ENCODE measurements at places on chromosomes 7 and 10. TPM values are rescaled to one million over a fixed set of nuclear protein-coding genes. Genes with fewer than 3 reads are reported as not detected.

The GRID1 gene
- total RNA-seq = 2.3 TPM

DNA sequence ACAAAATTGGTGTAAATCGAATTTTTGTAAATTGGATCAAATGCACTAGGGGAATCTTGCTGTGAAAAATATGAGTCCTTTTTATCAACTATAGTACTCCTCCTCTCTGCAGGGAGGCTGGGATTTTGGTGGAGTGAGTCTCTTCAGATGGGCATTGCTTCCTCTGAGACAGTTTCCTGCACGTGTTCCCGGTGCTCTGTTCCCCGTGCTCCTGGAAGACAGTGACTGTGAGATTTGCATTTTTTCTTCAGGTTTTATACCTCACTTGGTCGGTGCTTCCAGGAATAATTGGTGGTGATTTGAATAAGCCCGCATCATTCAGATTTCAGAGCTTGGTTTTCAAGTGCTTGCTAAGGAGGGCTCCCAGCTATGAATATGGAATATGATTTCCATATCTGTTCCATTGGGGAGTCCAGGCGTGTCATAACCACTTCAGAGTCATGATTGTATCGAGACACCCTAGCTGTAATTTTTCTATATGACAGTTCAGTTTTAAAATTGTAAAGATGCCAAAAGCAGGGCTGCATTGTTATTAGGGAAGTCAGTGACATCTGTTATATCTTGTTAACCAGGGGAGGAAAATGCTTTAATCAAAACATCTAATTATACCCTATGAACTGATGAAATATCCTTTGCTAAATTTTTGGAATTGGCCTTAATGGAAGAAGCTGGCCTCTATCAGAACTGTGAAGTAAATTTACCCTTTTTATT is 12.3 kb downstream of the AUTS2 start:
- no peaks in the 10 kb centered on the region for H3K36me3 ChIP-seq
- H3K4me3 ChIP-seq = no peak overlapping the region
- no peaks in the 10 kb centered on the region for H3K27me3 ChIP-seq
- DNase-seq = no peak

- DNase-seq = no peak
- no peaks in the 10 kb centered on the region for H3K4me1 ChIP-seq
- H3K4me3 ChIP-seq = peak overlapping the region; percentile 95
- peak overlapping the region; percentile 95 for H3K27ac ChIP-seq
- H3K36me3 ChIP-seq = no peaks in the 10 kb centered on the region
- no peaks in the 10 kb centered on the region for H3K27me3 ChIP-seq
These were observed 576 bp upstream of the CSGALNACT2 start for GRCh38 chr10:43137717-43138020.

DNA sequence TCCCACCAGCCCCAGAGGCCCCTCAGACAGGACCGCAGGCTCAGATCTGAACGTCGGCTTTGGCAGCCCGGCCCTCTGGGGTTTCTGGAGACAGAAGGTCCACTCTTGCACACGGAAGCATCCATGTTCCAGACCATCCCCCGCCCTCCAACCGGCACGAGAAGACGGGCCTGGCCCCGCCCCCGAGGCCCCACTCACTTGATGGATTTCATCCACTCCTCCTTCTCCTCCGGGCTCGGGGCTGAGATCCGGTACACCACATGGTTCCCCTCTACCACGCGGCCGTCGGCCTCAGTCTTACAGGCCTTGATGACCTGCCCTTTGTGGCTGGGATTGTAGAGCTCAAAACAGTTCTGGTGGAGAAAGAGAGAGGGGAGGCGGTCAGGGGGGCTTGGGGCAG is 107.3 kb downstream of the CYTH3 start:
- H3K27ac ChIP-seq = no peak overlapping the region
- no peak overlapping the region for H3K4me3 ChIP-seq

GRCh38 chr10:74419958-74420375 is 268.9 kb downstream of the ADK start:
- no peak for DNase-seq
- no peaks in the 10 kb centered on the region for H3K36me3 ChIP-seq
- H3K27me3 ChIP-seq = no peaks in the 10 kb centered on the region
- H3K4me3 ChIP-seq = no peak overlapping the region
- H3K27ac ChIP-seq = no peak overlapping the region

DNA sequence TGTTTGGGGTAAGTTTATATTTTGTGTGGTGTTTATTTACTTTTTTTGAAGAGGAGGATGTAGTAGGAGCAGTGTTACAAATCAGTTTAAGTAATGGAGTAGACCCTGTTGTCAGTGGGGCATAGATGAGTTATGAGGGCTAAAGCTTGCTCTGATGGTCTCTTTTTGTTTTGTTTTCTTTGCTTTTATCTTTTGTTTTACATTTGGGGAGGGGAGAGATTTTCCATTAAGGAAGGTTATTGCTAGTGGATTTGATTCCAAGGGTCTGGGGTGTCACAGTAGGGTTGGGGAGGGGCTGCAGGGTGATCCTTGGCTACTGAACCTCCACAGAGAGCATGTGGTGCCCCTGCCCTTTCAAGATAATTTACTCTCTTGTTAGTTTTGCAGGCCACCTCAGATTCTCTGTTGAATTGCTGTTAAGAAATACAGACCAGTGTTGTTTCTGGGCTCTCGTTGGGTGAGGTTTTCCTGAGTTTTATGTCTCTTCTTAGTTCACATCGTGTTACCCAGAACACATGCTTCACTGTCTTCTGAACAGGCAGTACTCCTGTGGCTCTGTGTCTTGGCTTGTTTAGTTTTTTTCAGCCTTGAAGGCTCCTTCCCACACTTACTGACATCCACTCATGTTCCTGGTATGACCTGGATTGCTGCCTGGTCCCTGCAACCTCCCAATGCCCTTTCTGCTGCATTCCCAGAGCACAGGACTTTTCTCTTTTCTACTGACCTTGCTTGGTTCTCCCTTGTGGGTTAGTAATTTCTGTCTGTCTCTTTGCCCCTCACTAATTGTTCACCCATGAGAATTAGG is 4.2 kb downstream of the KIFBP start:
- H3K27ac ChIP-seq = peak overlapping the region; percentile 79
- H3K4me3 ChIP-seq = no peak overlapping the region
- DNase-seq = no peak
- no peaks in the 10 kb centered on the region for H3K27me3 ChIP-seq

DNA sequence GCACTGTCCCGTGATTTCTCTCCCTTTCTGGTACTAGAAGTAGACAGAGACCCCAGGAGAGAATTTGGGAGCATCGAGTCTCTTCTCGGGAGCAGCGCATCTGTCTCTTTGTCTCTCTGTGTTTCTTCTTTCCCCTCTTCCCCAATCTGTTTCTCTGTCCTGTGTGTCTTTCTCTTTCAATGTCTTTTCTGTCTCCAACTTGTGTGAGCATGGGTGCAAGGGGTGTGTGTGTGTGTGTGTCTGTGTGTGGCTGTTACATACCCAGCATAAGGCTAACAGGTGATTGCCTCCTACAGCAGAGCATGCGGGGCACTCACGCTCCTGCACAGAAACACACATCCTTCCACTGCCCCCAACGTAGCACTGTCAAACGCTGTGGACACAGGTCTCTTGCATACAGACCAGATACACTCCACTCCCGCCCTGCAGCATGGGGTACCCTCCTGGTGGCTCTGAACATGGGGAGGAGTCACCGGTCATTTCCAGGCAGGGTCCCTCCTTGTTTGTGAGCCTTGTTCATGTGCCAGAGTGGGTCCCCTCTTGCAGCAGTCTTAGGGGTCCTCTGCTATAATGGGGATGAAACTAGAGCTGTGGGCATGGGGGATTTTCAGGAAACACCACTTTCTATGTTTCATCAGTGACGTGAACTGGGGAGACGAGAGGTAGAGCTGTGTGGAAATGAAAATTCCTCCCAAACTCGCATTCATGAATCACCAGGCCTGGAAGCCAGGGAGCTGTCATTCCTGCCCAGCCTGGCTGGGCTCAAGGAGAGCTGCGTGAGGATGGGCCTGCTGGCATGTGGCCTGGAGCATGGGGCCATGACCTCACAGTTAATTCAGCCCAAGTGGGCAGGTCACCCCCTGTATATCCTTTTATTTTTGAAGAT is 980 bp downstream of the ADAMTS14 start:
- H3K27ac ChIP-seq = no peak overlapping the region
- no peaks in the 10 kb centered on the region for H3K4me1 ChIP-seq
- no peaks in the 10 kb centered on the region for H3K36me3 ChIP-seq
- peaks cover 18% of the 10 kb centered on the region for H3K27me3 ChIP-seq
- no peak for DNase-seq
- H3K4me3 ChIP-seq = peak overlapping the region; percentile 40

GRCh38 chr10:118342638-118343020 is 505 bp upstream of the FAM204A start:
- peak overlapping the region; percentile 99 for H3K4me3 ChIP-seq
- H3K27me3 ChIP-seq = no peaks in the 10 kb centered on the region
- no peaks in the 10 kb centered on the region for H3K36me3 ChIP-seq

DNA sequence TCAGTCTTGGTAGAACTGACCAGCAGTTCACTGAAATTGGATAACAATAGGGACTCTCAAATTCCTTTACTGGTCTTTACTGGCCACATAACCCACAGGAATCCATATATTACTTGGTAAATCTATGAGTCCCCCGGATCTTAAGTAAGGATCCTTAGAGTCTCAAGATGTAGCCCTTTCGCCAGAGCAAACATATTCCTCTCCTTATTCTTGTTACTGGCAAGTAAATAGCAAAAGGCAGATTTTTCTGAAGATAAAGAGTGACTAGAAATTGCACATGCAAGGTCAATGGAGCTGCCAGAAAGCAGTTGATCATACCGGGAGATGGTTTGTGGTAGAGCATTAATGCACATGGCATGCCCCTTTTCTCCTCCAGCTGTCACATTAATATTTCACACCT is 283.0 kb downstream of the HDAC9 start:
- H3K4me3 ChIP-seq = no peak overlapping the region
- H3K27me3 ChIP-seq = no peaks in the 10 kb centered on the region
- H3K36me3 ChIP-seq = no peaks in the 10 kb centered on the region
- H3K27ac ChIP-seq = no peak overlapping the region
- no peaks in the 10 kb centered on the region for H3K4me1 ChIP-seq
- no peak for DNase-seq

- H3K36me3 ChIP-seq = no peaks in the 10 kb centered on the region
- H3K27ac ChIP-seq = no peak overlapping the region
These were observed 789.0 kb downstream of the PHTF2 start for GRCh38 chr7:78587443-78588044.

GRCh38 chr7:34656041-34656440 is 2.0 kb upstream of the NPSR1 start:
- H3K27me3 ChIP-seq = no peaks in the 10 kb centered on the region
- no peak overlapping the region for H3K4me3 ChIP-seq
- no peak for DNase-seq
- no peak overlapping the region for H3K27ac ChIP-seq

GRCh38 chr10:23114228-23114850 is 19.0 kb downstream of the MSRB2 start:
- H3K27ac ChIP-seq = no peak overlapping the region
- H3K36me3 ChIP-seq = peaks cover 5% of the 10 kb centered on the region
- H3K27me3 ChIP-seq = no peaks in the 10 kb centered on the region
- no peak for DNase-seq
- H3K4me1 ChIP-seq = no peaks in the 10 kb centered on the region

GRCh38 chr7:25567430-25567829 is 339.1 kb upstream of the NPVF start:
- no peak overlapping the region for H3K27ac ChIP-seq
- no peaks in the 10 kb centered on the region for H3K4me1 ChIP-seq
- no peak overlapping the region for H3K4me3 ChIP-seq
- H3K27me3 ChIP-seq = no peaks in the 10 kb centered on the region
- H3K36me3 ChIP-seq = no peaks in the 10 kb centered on the region

DNA sequence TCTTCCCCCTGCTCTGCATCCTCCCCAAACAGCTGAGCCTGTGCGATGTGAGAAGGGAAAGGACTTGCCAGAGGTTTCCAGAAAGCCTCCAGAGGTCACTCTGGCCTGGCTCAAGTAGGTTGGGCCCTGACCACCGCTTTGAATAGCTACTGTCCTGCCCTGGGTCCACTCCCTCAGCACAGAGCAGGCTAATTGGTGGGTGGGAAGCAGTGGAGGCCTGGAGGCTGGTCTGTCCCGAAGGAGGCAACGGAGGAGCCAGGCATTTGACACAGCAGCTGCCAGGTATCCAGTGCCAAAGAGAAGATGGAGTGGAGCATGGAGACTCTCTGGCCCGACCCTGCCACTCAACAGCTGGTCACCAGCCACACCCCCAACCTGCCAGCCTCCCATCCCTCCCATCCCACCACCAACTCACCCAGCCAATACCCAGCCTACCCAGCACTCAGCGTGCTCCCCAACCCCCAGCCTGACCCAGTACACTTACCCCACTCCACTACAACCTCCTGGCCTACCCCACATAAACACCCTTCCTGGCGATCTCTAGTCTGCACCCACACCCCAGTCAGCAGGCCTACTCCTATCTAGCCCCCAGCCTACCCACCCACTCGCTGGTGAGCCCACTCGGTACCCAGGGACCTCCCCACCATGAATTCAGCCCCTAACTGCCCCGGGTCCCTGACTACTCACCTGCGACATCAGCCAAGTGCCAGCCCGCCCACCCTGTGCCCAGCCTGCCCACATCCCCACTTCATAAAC is 64.6 kb upstream of the COL13A1 start:
- no peak overlapping the region for H3K4me3 ChIP-seq
- no peaks in the 10 kb centered on the region for H3K4me1 ChIP-seq
- no peak overlapping the region for H3K27ac ChIP-seq
- no peak for DNase-seq
- H3K36me3 ChIP-seq = no peaks in the 10 kb centered on the region

DNA sequence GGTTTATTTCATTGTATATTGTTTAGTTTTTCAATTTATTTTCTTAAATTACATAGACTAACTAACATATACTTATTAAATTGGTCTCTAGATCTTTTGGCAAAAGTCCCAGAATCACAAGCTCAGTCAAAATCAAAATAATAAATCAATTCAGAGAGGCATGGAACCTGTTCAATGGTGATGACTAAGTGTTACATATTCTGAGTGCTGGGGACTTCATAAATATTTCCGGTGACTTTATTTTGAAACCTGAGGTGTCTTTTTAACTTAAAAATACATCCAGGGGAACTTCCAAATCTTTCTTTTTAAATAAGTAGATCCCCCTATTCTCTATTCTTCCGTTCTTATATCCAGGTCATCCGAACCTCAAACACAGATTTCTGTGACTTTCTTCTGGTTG is 89.6 kb upstream of the ZNF804B start:
- H3K27ac ChIP-seq = no peak overlapping the region
- H3K36me3 ChIP-seq = no peaks in the 10 kb centered on the region
- no peak for DNase-seq
- no peak overlapping the region for H3K4me3 ChIP-seq

DNA sequence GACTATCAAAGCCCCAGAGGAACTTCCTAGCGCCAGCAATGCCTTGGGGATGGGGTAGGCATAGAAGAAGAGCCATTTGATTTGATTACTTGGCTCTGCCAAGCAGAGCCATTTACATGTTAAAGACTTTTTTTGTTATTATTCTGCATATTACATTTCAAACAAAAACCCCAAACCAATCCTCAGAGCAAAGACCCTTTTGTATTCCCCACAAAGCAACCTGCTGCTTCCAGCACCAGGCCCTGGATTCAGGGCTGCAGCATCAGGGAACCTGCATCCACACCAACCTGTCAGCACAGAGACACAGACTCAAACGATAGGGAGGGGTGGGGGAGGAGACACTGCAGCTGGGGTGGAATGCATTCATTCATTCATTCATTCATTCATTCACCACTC is 73.2 kb downstream of the GRID1 start:
- H3K4me1 ChIP-seq = no peaks in the 10 kb centered on the region
- H3K4me3 ChIP-seq = no peak overlapping the region
- H3K36me3 ChIP-seq = no peaks in the 10 kb centered on the region
- DNase-seq = peak; percentile 2
- no peak overlapping the region for H3K27ac ChIP-seq
- H3K27me3 ChIP-seq = no peaks in the 10 kb centered on the region

GRCh38 chr7:132469264-132469663 is 107.0 kb downstream of the PLXNA4 start:
- no peaks in the 10 kb centered on the region for H3K27me3 ChIP-seq
- no peak overlapping the region for H3K4me3 ChIP-seq
- H3K36me3 ChIP-seq = no peaks in the 10 kb centered on the region
- DNase-seq = no peak
- H3K4me1 ChIP-seq = no peaks in the 10 kb centered on the region
